Activated B cell treated with CpG ODN at 0.5 μM for 24 hours (primary cell): ENCODE measurements at places on chromosomes 4 and X. TPM values are rescaled to one million over a fixed set of nuclear protein-coding genes. Genes with fewer than 3 reads are reported as not detected.
A peak's percentile ranks its signal among the peaks of the same experiment; 100 is the strongest.

DNA sequence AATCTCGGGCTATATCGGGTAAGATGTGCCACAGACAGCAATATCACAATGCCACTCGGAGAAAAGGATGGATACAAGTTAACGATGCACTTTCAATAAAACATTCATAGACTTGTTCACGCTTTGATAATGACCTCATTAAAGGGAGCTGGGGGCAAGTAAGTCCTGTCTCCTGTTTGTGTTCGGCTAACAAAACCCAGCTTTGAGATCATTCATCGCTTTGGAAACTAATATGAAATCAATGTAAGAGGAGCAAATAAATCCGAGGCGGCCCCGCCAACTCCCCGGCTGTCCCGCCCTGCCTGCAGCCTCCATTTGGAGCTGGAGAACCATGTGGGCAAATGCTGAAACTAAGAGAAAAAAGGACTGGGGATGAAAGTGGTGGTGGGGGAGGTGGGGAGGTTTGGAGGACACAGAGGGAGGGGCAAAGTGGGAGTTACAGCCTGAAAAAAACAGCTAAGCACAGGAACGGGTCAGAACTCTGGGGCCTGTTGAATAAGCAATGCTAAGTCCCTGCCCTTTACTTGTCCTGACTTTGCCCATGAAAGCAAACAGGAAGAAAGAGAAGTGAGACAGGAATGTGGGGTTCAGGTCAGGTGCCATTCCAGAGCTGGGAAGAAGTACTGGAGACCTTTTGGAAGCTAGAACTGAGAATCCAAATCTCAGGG is 3.5 kb upstream of the GSX2 start:
- H3K27ac ChIP-seq: no peak overlapping the region
- H3K27me3 ChIP-seq: peaks cover 79% of the 10 kb centered on the region
- no peak overlapping the region for H3K4me3 ChIP-seq
- H3K36me3 ChIP-seq: no peaks in the 10 kb centered on the region

The CFAP299 gene
- not detected in 2 replicates for total RNA-seq

- peaks cover 25% of the 10 kb centered on the region for H3K27me3 ChIP-seq
- H3K4me1 ChIP-seq: peaks cover 8% of the 10 kb centered on the region
- H3K36me3 ChIP-seq: no peaks in the 10 kb centered on the region
- no peak overlapping the region for H3K4me3 ChIP-seq
- H3K27ac ChIP-seq: no peak overlapping the region
- no peak for DNase-seq
Observed at GRCh38 chr4:121154103-121154515, 10.0 kb downstream of the TNIP3 start.

- peak overlapping the region; percentile 59 for H3K27ac ChIP-seq
- H3K4me3 ChIP-seq: peak overlapping the region; percentile 16
- peaks cover 31% of the 10 kb centered on the region for H3K4me1 ChIP-seq
- no peak for DNase-seq
- no peaks in the 10 kb centered on the region for H3K27me3 ChIP-seq
Observed at GRCh38 chr4:56817840-56818491, 3.5 kb downstream of the SPINK2 start.

DNA sequence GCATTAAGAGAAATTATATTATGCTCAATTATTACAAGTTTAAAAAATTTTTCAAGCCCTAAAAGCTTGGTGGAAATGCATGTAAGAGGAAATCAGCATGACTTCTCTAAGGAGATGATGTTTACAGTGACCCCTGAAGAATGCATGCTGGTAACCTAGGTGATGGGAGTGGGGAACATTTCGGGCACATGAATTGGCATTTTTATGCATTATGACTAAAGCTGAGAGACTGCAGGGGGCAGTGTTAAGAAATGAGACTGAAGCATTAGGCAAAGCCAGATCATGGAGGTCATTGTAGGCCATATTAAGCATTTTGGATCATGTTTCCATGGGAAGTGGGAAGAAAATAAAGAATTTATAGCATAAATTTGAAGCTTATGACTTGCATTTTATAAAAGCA is 421.3 kb downstream of the FAT4 start:
- no peak overlapping the region for H3K4me3 ChIP-seq
- DNase-seq: no peak
- no peaks in the 10 kb centered on the region for H3K27me3 ChIP-seq
- no peaks in the 10 kb centered on the region for H3K36me3 ChIP-seq
- H3K4me1 ChIP-seq: no peaks in the 10 kb centered on the region

DNA sequence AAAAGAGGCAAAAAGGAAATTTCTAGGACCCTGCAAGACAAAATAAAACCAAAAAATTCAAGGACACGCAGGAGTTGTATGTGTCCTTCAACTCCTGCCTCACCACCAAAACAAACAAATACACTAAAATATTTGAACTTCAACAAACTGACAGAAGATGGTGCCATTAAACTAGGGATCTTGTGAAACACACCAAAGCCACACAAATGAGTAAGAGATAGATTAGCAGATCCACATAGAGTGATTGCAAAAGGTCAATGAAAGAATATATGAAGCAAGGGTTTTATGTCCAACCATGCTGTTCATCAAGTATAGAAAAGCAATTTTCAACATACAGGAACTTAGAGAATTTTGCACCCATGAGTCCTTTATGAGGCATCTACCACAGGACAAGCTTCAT is 40.1 kb upstream of the SCML1 start:
- H3K4me3 ChIP-seq: no peak overlapping the region
- peaks cover 3% of the 10 kb centered on the region for H3K27me3 ChIP-seq
- H3K36me3 ChIP-seq: no peaks in the 10 kb centered on the region
- H3K4me1 ChIP-seq: no peaks in the 10 kb centered on the region
- DNase-seq: no peak

The MMAA gene
- 11.3 and 13.5 TPM in 2 replicates for total RNA-seq

DNA sequence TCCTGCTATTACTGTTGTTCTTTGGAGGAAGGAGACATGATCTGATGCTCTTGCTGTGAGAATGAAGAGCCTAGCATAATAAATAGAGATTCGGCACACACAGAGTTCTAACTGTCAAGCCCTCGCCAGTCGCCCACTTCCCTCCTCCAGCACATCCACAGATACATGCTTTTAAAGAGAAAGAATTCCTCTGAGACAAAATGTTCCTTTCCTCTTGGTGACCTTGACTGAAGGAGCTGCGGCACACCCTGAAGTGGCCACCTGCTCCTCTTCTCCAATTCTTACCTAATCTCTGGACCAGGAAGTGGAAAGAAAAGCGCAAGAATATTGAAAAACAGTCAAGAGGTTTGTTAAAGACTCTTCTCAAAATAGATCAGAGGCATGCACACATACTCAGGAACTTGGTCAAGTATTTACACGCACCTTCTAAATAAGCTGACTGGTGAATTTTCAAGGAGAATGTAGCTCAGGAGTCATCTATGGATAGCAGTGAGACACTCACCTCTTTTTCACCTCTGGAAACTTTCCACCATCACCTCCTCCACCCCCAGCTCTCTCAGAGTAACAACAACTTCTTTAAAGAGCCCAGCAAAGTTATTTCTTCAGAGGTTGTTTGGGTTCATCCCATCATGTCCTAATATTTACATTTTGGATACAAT is 95.4 kb downstream of the PARM1 start:
- H3K36me3 ChIP-seq: peaks cover 14% of the 10 kb centered on the region
- H3K4me1 ChIP-seq: peaks cover 21% of the 10 kb centered on the region
- H3K4me3 ChIP-seq: no peak overlapping the region
- DNase-seq: no peak
- H3K27me3 ChIP-seq: no peaks in the 10 kb centered on the region

The TKTL1 gene
- not detected in 2 replicates for total RNA-seq

- DNase-seq: no peak
- H3K4me3 ChIP-seq: no peak overlapping the region
- H3K36me3 ChIP-seq: no peaks in the 10 kb centered on the region
- no peak overlapping the region for H3K27ac ChIP-seq
- no peaks in the 10 kb centered on the region for H3K4me1 ChIP-seq
Observed at GRCh38 chr4:41122775-41123174, 91.6 kb downstream of the APBB2 start.

The SLC10A4 gene
- total RNA-seq: not detected in 2 replicates

The C4orf50 gene
- total RNA-seq: 0.02 TPM in 1 of 2 replicates, not detected in the other

DNA sequence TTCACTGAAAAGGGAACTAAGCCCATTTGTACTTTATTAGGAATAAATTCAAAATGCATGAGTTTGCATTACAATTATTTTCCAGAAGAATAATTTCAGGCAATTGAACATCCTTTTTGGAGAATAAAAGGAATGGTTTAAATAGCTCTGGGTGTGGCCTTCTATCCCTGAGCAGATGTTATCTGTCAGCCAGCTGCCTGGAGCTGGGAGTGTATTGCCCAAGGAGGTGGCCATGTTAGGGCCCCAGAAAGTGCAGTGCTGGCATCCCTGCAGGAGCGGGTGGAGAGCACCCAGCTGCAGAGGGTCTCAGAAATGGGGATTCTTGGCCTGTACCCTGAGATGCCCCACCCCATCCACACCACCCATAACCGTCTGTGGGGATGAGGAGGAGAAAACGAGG is 21.6 kb upstream of the VEGFD start:
- no peak overlapping the region for H3K4me3 ChIP-seq
- no peaks in the 10 kb centered on the region for H3K4me1 ChIP-seq
- no peaks in the 10 kb centered on the region for H3K36me3 ChIP-seq
- no peak for DNase-seq
- H3K27me3 ChIP-seq: no peaks in the 10 kb centered on the region

DNA sequence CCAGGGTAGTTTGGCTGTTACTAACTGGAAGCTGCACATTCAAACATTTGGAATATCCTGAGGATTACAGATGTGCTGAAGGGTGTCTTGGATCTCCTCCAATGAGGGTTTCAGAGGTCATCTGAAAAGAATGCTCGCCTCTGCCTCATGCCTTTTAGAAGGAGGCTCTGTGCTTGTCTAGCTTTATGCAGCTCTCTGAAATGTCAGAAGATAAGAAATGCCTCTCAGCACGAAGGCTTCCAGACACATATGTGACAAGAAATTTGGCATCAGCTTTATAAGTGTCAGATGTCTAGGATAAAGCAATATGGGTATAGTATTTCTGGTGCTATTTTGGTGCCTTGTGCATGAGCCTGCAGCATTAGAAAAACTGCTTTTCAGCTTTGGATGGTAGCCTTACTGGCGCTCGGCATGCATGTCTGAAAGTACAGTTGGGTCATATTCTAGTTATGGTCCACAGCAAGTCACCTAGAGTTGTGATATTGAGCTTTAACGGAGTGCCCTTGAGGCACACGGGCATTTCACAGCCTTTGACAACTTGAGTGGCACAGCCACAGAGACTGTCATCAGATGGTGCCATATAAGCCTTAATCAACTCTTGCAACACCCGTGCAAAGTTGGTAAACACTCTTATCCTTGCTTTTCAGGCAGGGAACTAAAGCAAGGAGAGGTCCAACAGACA is 70.8 kb upstream of the PGRMC2 start:
- H3K4me3 ChIP-seq: no peak overlapping the region
- no peaks in the 10 kb centered on the region for H3K27me3 ChIP-seq

The FRG2 gene
- total RNA-seq: not detected in 2 replicates

GRCh38 chrX:39262641-39263040 is 461.4 kb downstream of the MID1IP1 start:
- DNase-seq: no peak
- H3K36me3 ChIP-seq: no peaks in the 10 kb centered on the region
- no peak overlapping the region for H3K27ac ChIP-seq
- H3K4me1 ChIP-seq: peaks cover 4% of the 10 kb centered on the region

DNA sequence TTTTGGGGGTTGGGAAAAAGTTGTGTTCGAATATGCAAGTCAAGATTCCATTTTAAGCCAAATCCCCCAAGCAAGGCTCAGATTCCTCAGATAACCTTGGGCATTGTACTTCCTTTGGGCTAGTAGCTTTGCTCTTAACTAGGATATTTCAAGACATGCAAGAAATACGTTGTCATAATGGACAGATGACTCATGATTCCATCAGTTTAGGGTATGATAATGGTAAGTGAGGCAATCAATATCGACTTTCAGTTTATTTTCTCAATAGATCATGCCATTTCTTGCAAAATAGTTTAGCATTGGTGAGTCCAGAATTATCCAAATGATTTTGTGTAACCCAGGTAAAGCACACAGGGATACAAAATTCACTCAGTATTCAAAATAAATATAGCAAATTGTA is 25.4 kb downstream of the CFAP299 start:
- H3K36me3 ChIP-seq: no peaks in the 10 kb centered on the region
- H3K4me3 ChIP-seq: no peak overlapping the region
- H3K27ac ChIP-seq: no peak overlapping the region
- peaks cover 37% of the 10 kb centered on the region for H3K27me3 ChIP-seq
- no peak for DNase-seq
- H3K4me1 ChIP-seq: peaks cover under 1% of the 10 kb centered on the region

The GABRG1 gene
- not detected in 2 replicates for total RNA-seq

- H3K27ac ChIP-seq: no peak overlapping the region
- H3K36me3 ChIP-seq: no peaks in the 10 kb centered on the region
- peaks cover 4% of the 10 kb centered on the region for H3K27me3 ChIP-seq
- no peak overlapping the region for H3K4me3 ChIP-seq
- no peak for DNase-seq
Observed at GRCh38 chr4:144611850-144612249, 34.1 kb upstream of the HHIP start.

GRCh38 chr4:147198411-147199051 is 252.9 kb upstream of the TTC29 start:
- DNase-seq: no peak
- H3K27me3 ChIP-seq: no peaks in the 10 kb centered on the region
- H3K27ac ChIP-seq: no peak overlapping the region
- no peaks in the 10 kb centered on the region for H3K36me3 ChIP-seq
- H3K4me1 ChIP-seq: no peaks in the 10 kb centered on the region
- no peak overlapping the region for H3K4me3 ChIP-seq

The TLR2 gene
- total RNA-seq: 3.6 and 4.3 TPM in 2 replicates

GRCh38 chrX:57417827-57418226 is 131.3 kb downstream of the FAAH2 start:
- DNase-seq: no peak
- no peaks in the 10 kb centered on the region for H3K4me1 ChIP-seq
- no peaks in the 10 kb centered on the region for H3K36me3 ChIP-seq
- no peak overlapping the region for H3K4me3 ChIP-seq

The ENPEP gene
- total RNA-seq: not detected in 2 replicates

The ZNF141 gene
- total RNA-seq: 36.9 and 47.8 TPM in 2 replicates

DNA sequence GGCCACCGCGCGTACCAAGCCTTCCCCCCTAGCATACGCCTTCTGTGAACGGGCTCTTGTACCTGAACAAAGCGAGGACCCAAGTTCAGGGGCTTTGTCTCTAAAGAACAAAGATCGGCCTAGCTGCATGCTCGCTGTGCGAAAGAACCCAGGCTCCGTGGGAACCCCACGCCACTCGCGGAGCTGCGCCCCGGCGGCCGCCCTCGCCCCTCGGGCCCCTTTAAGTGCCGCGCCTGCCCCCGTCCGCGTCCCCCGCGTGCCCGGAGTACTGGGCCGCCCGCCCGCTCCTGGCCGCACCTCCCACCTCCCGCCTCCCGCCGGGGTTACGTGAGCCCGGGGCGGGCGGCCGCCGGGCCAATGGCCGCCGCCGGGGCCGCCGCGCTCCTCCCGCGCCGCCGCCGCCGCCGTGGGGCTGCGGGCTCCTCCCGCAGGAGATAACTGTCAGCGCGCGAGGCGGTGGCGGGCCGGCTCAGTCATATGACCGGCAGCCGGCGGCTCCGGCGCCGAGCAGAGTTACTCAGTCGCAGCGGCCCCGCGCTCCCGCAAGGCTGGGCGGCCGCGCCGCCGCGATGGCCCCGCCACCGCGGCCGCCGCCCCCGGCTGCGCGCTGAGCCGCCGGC is at the start of gene FNIP2:
Gene FNIP2, plus strand, starts transcription at position 472 of the 620 bp plus-strand sequence. CDS start 187 bp downstream, outside the sequence.
- peak within 1 kb of the TSS; percentile 84 for H3K4me3 ChIP-seq
- no peak within 1 kb of the TSS for H3K27ac ChIP-seq
- peaks cover 72% of the 10 kb centered on the region for H3K27me3 ChIP-seq
- no peaks in the 10 kb centered on the region for H3K36me3 ChIP-seq
- peak; percentile 41 for DNase-seq
- H3K4me1 ChIP-seq: peaks cover 8% of the 10 kb centered on the region

- no peak overlapping the region for H3K4me3 ChIP-seq
- DNase-seq: no peak
- H3K36me3 ChIP-seq: no peaks in the 10 kb centered on the region
- peaks cover 78% of the 10 kb centered on the region for H3K27me3 ChIP-seq
- no peak overlapping the region for H3K27ac ChIP-seq
Observed at GRCh38 chr4:110629214-110629754, 6.4 kb upstream of the PITX2 start.
